ENCODE measurements at places on chromosomes 16 and 17. TPM values are rescaled to one million over a fixed set of nuclear protein-coding genes. Genes with fewer than 3 reads are reported as not detected.

The CHRNE gene
- total RNA-seq, result 0.09 TPM

DNA sequence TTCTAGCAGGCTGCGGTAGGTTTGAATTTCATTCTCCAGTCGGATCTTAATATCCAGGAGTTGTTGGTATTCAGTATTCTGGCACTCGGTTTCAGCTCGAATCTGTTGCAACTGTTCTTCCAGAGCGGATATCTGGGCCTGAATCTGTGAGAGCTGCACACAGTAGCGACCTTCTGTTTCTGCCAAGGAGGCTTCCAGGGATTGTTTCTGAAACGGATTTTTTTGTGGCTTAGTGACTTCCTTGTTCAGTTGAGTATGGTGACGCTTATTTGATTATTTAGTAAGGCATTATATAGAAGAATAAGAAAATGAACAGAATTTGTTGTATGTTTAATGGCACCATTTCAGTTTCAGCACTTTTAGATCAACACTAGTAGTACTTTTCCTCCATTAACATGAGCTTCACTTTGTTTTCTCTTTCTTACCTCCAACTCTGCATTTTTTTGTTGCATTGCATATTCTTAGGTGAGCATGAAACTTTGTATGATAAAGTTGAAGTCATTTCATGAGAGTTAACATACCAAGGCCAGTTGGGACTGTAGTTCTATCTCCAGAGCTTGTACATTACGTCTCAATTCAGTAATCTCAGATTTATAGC, 2.8 kb downstream of the KRT10 start:
- DNase-seq, result peak; percentile 12

The RHBDL3 gene
- total RNA-seq, result 7.2 TPM

The KLHL10 gene
- not detected for total RNA-seq

DNA sequence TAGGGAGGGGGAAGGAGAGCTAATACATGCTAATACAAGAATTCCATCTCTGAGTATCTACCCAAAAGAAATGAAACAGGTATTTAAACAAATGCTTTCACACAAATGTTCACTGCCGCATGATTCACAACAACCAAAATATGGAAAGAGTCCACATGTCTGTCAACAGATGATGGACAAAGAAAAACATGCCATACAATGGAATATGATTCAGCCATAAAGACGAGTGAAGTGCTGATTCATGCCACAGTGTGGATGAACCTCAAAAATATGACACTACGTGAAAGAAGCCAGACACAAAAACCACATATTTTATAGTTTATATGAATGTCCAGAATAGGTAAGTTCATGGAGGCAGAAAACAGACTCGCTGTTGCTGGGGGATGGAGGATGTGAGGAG, 321.4 kb downstream of the FOXL1 start:
- no peak for DNase-seq

GRCh38 chr17:14205992-14206461, 30.6 kb downstream of the CDRT15 start:
- peak; percentile 18 for DNase-seq

DNA sequence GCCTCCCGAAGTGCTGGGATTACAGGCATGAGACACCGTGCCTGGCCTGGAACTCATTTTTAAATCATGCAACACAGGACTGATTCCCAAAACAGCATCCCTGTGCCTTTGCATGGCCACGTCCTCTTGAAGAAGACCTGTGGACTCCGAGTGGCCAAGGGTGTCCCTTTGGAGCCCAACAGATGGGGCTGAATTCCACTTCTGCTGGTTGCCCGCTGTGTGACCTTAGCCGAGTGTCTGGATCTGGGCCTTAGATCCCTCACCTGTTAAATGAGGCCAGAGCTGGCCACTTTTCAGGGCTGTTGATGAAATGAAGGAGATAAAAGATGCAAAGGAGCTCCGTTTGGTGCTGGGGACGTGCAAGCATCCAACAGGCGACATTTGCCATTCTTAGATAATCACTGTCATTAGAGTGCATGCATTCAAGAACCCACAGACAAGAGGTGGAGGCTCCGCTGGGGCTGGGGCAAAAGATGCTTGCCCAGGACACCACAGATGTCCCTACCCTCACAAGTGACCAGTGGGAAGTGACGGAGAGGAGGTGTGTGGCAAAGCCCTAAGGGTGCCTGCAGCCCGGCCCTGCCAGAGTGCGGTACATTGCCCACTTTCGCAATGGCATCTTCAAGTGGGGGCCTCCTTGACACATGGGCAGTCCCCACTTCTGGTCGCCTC, 354.1 kb upstream of the TNRC6C start:
- no peak for DNase-seq

The CASKIN2 gene
- 16.9 TPM for total RNA-seq

DNA sequence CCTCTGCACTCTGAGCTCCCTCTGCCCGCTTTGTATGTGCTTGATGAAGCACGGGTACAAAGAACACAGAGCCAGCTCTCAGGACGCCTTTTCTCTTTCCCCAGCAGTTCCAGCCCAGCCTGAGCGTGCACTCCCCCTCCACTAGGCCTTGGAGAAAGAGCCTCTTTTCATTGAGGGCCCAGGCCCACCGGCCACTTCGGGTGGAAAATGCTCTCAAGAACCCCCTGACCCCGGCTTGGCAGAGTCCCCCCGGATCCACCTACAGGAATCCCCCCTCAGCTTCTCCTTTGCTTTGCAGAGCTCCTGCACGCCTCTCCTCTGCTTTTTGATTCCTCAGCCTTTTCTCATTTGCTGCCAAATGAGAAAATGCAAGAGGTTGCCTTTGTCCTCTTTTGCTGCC, 30.2 kb downstream of the MRC2 start:
- DNase-seq, result no peak

The TRPV3 gene
- not detected for total RNA-seq

DNA sequence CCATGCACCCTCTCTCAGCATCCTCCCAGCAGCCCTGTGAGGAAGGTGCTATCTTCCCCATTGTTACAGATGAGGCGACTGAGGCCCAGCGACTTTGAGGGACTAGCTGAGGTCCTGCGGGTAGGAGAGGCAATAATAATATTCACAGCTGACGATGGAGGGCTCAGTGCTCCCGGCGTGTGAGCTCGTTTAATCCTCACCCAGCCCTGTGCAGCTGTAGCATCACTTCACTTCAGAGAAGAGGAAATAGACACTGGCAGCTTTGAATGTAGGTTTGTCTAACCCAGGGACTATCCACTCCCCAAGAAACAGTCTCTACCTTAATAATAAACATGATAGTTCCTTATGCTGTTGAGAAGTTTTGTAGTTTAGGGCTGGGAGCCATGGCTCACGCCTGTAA, 21.6 kb downstream of the LASP1 start:
- DNase-seq, result no peak

DNA sequence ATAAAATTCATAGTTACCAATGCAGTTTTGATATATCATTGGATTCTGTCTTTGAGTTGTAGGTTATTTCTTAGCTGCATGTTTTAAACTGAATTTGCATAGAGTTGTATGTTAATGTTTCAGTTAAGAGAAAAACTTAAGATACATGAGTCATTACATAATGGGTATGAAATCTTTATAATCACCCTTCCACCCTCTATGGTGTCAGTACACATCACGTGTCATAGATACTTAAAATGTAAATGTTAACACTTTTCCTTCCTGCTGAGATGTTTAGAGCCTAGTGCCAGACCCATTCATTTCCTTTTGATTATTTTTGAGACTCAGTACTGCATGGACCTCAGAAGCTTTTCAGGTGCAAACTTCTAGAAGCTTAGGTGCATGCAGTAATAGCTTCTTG, 20.5 kb downstream of the ZNF207 start:
- DNase-seq, result no peak

The C1QTNF8 gene
- not detected for total RNA-seq

DNA sequence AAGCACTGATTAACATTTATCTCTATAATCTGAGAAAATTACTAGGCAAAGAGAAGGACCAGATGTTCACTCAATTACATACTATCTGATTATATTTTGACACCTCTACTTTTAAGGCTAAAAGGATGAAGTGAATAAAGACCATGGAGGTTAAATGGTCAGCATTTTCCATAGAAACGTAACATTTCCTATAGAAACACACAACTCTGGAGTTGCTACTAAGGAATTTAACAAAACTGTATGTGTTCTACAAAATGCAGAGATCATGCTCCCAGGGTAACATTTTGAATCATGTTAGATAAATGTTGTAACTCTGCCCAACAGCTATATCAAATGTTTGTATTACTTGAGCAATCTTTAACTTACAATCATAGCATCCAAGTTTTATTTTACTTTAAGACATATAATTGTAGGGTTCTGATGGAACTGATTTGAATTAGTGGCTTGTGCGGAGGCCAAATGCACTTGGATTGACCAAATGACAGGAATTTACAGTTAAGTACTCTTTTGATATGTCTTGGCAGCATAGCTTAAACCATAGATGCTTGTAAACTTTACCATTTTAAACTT, 97.7 kb downstream of the RPGRIP1L start:
- no peak for DNase-seq

DNA sequence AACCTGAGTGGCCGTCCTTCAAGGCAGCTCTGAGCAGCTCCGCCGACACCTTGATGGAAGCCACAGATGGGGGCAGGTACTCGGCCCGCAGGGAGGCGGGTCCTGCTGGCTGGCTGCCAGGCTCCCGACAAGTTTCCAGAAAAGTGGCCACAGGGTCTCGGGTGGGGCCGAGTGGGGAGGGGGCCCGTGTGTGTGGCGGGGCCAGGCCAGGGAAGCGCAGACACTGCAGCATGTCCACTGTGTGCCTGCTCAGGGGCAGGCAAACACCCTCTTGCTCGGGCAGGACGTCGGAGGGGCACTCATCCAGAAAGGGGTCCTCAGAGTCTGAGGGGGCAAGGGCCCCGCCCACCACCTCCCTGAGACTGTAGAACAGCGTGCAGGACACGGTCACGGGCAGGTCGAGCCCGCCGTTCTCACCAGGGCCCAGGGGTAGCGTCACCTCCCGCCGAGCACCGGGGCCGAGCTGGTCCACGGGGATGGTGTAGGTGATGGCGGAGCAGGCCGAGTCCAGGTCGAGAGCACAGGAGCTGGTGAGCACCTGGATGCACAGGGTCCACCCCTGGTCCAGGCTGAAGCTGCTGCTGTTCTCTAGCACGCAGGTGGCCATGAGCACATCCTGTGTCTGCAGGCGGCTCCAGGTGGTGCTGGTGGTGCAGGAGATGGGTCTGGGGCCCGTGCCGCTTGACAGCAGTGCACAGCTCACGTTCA, 5.1 kb downstream of the FAAP100 start:
- DNase-seq, result no peak

DNA sequence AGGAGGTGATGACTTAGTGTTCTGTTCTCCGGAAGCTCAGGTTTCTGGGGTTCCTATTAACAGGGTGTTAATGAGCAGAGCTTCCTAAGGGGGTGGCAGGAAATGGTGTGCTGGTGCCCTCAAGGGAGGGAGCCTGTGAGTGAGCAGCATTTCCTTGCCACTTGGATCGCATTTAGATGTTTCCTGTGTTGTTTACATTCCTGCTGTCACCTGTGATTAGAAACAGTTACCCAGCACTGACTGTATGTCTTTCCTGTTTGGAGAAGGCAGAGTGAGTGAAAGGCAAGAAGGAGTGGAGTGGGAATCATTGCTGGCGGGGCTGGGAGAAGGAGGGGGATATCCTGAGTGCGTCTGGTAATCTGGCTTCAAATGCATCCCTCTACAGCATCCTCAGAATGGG, 214.6 kb downstream of the CCDC182 start:
- no peak for DNase-seq

GRCh38 chr16:84334482-84334881, 33.9 kb upstream of the ATP2C2 start:
- no peak for DNase-seq

DNA sequence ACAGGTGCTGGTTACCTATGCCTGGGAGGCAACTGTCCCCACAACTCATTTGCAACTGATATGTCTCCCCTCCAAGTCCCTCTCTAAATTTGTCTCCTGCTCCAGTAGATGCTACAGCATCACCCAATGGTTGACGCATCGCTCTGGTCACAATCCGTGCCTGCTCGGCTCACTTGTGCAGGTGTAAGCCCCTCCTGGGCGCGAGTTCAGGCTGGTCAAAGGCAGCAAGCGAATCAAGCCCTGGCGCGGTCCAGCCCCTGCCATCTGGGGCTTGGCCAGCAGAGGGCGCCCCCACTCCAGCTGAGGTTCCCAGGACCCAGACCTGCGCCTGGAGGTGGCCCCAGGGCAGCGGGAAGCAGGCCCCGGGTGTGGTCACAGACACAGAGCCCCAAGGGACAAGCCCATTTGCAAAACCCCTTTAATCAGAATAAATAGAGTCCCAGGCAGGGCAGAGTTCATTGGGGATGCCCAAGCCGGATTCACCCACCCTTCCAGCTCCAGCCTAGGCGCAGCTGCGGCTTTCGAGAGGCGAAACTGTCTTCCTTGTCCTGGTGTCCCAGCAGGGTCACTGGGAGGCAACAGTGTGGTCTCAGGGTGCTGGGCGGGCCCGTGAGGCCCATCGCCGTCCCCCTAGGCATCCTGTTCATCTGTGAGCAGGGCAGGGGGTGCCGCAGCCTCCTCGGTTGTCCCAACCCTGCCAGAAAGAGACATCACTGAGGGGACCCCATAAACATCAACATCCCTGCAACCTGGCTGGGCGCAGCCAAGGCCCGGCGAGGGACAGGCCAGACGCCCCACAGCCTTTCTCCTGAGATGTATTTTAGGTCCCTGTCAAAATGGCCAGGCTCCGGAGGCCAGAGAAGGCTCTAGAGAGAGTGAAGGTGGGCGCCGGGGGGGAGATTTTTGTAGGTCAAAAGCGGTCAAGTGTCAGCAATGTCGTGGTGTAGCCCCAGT, 15.8 kb downstream of the TMC6 start:
- DNase-seq, result peak; percentile 54

GRCh38 chr16:50835358-50836060, 93.6 kb downstream of the CYLD start:
- no peak for DNase-seq

DNA sequence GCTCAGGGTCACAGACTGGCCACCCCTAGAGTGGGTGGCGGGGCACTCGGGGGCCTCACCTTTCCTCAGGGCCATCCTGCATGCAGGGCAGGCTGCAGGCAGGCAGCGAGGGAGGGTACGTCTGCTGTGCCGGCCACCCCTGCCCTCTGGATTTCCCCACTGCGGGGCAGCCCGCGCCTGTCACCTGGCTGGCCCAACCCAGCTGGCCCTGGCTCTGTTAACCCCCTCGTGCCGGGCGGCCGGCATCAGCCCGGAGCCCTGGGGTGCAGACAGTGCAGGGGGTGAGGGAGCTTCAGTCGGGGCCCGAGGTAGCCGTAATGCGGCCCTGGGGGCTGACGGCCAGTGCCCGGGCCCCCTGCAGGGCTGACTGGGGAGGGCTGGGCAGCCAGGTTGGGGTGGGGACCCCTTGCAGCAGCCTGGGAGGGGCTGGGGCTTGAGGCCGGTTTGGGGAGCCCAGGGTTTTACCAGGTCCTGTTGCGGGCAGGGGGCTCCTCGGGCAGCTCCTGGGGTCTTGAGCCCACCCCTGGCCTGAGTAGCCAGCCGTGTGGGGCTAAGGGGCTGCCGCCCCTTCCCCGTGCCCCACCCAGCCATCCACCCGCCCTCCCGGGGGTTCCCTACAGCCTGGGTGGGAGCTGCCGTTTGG, at the start of gene IGFALS:
Gene IGFALS (minus strand): TSS at position 128 of the 643 bp plus-strand sequence. CDS start 53 bp downstream, at position 75.
- no peak for DNase-seq

All from Caki2 (cell line).